ENCODE measurements at places on chromosomes 7 and 10.
A peak's percentile ranks its signal among the peaks of the same experiment; 100 is the strongest.

DNA sequence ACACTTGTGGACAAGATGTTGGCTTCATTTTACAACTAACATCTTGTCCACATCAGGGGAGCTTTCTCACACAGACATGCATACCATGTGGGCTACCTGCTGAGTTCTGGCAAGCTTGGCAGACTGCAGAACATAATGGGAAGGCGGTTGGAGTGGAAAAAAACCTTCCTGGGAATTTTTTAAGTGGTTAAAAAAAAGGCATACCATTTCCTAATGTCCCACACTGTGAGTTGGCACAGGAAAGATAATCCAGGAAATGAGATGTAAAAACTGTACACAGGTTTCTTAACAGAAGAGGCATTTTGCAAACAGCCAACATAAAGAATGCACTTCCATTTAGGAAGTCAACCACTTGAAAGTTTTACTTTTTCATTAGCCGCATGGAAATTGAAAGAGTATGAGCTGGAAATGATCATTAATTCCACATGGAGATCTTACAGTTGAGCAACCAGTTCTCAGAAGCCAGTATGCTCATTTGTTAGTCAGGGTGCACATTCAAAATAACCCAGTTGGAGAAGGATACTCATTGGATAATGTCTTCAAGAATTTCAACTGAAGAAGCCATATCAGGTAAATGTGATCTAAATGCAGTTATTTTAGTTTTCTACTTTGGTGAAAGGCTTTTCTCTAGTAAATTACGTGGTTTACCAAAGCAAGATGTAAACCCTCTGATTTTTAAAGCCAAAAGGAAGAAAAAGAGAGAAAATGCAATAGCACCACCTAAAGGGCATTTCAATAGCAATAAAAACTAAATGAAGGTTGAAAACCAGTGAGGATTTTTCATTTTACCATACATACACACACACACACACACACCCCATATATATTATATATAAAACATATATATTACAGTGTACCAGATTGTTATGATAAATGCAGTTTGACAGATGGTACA, 194.0 kb downstream of the TAX1BP1 start:
- peak; percentile 38 for DNase-seq

DNA sequence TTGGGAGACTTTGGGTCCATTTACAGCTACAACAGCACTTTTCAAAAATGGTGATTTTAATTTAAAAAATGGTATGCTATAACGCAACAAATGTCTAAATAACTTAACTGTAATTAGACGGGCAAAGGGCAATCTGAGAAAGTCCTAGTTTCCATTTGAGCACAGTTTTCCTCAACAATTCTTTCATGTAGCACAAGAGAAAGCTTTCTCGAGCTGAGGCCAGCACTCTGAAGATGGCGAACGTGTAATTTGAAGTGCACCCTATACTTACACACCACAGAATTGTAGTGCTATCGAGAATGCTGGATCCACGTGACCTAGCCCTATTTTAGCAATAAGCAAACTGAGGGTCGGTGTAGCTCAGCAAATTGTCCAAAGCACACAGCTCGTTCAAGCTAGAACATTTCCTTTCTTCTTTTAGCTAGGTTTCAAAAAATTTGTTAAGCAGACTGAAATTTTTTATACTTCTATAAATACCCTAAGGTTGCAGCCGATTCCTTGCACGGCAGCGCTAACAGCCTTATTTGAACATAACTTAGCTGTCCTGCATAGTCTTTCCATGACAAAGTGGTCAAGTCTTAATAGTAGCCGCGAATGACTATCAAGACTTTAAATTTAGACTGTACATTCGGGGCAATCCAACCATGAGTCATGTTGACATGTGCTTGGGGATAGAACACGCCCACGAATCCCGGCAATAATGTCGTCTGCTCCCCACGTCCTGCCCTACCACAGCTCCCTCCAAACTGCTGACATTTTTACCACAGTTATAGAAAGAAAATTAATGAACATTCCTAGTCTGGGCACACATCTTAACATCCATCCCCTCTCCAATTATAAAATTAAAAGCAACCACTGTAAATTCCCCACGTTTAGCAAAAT, 10.0 kb downstream of the KLF6 start:
- DNase-seq, result peak; percentile 20

- peak; percentile 26 for DNase-seq
Measured at GRCh38 chr10:110083884-110084283, 76.1 kb downstream of the ADD3 start.

DNA sequence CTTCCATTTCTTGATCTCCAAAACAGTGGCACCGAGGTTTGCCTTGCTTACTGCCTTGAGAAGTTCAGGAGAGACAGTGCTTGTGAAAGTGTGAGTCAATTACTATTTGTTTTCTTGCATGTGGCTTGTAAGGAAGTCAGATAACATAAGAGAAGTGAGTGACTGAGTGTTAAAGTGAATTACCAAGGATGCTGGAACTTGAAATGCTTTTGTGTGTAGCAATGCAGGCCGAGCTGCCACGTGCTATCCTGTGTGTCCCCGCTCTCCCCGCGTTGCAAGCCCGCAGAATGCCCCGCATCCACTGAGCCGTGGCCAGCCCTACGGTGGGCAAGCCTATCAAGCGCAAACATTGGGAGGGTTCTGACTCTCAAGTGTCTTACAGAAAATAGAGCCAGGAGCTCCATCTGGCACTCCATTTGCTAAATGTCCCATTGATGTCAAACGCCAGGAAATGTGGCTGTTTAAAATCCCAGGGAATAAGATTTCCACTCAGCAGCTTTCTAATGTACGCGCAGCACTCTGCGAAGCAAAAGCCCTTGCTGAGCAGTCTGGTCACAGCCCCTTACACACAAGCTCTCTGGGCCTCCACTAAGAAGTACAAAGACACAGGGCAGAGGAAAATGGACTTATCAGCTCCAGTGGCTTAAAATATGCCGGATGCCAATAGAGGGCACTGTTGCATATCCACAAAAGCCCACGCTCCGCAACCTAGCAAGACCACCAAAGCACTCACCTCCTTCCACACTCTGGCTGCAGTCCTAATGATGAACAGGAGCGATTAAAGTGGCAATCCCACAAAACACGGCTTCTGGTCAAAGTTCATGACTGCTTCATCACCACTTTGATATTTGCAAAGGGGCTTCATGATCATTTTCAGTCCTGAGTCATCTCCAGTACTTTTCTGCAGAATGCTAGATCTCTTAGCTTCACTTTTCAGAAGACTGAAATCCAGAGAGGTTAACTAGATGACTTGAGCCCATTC, 158.0 kb upstream of the ITGB1 start:
- DNase-seq, result peak; percentile 52
